Tongue (tissue), 3 donors: ENCODE measurements at places on chromosomes 12 and 14.

GRCh38 chr14:74804219-74804825 lies 41.2 kb downstream of the YLPM1 start:
- peak; percentile 18 for DNase-seq

DNA sequence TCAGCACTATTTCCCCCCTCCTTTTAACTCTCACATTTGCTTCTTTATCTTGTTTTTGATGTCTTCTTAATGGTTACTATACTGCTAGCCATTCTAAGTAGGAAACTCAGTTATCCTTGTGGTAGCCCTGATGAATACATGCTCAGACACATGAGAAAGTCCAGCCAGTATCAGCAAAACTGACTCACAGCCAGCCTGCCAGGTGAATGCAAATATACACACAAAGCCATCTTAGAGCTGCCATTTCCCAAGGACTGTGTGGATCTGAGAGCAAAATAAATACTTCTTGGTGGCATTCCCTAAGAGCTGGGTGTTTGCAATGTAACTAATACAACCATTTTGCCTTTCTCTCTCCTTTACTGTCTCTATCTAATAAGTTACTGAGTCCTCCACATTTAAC lies 455.2 kb downstream of the CCER1 start:
- no peak for DNase-seq

DNA sequence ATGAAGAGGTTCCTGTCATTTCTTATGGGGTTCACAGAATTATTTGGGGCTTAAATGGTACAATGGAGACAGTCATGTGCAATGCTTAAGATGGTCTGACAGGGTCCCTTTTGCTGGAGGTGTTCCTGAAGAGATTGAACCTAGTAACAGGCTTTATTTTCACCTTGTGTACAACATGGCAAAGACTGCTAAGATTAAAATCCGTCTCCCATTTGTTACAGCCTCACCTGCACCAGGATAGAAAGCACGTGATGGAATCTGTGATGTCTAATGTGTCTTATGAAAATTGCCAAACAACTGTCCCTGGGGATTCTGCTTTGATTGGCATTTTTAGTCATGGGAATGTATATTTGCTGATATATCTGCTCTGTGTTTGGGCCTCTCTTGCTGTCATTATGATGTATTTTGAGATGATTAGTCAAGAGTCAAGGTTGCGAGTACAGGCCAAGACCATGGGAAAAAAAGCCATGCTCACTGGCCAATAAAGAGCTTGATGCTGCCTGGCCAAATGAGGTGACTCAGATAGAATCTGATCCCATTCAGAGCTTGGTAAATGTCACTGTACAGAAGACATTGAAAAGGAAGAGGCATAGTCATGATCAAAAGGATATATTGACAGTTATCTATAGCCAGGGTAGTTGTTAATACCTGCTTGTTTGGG lies 96.1 kb downstream of the FLRT2 start:
- no peak for DNase-seq

DNA sequence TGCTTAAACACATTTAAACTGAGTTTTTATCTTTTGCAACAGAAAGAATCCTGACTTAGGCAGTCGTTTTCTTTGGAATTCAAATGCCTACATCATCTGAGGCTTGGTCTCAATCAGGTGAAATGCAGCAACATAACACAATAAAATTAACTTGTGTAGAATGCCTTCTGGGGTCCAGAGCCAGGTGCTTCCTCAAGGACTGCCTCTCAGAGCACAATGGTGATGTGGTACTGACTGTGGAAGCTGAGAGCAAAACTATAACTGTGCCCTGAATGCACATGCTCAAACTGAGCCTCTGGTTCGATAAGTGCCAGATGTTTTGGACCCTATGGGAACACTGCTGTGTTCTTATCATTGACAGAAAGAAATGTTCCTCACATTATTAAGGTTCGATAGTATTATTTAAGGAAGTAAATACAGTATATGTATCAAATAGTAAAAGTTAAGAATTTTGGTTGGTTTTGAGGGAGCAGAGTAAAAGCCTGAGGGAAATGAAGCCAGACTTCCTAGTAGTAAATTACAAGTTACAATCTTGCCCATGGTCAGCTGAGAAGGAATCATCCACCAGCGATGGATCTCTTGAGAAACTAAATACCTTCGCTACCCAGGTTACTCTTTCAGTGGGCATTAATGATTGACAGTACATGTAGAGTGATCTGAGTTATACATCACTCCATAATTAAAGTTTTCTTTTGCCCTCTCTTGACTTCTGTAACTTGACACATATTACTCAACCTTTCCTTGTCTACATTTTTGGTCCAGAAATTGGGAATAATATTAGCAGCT lies 122.9 kb upstream of the ATP2B1 start:
- DNase-seq, result no peak

DNA sequence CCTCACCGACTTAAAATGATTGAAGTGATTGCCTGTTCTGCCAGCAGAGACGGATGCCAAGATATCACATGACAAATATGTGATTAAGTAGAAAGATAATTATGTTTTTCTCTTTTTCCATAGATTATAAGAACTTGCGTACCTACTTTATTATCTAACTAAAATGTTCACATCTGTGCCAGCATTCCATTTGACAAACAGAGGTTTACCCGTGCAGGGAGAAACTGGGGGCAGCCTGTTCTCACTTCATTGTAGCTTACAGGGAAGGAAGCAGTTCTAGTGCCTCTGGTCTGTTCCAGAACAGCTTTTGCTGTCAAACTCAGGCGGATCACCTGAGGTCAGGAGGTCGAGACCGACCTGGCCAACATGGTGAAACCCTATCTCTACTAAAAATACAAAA lies 29.6 kb downstream of the CCDC62 start:
- no peak for DNase-seq

- DNase-seq, result peak; percentile 68
These were observed 424.8 kb downstream of the RAD51B start for GRCh38 chr14:68244262-68244980.

DNA sequence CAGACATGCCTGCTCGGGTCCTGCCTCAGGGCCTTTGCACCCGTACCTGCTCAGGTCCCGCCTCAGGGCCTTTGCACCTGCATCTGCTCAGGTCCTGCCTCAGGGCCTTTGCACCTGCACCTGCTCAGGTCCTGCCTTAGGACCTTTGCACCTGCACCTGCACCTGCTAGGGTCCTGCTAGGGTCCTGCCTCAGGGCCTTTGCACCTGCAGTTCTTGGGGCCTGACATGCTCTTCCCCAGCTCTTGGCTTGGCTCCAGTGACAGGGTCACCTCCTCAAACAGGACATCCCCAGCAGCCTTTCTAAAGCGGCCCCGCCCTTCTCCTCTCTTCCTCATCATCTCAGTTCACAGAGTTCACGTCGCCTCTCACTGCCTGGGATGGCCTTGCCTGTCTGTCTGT lies 54.9 kb upstream of the NCOR2 start:
- no peak for DNase-seq

DNA sequence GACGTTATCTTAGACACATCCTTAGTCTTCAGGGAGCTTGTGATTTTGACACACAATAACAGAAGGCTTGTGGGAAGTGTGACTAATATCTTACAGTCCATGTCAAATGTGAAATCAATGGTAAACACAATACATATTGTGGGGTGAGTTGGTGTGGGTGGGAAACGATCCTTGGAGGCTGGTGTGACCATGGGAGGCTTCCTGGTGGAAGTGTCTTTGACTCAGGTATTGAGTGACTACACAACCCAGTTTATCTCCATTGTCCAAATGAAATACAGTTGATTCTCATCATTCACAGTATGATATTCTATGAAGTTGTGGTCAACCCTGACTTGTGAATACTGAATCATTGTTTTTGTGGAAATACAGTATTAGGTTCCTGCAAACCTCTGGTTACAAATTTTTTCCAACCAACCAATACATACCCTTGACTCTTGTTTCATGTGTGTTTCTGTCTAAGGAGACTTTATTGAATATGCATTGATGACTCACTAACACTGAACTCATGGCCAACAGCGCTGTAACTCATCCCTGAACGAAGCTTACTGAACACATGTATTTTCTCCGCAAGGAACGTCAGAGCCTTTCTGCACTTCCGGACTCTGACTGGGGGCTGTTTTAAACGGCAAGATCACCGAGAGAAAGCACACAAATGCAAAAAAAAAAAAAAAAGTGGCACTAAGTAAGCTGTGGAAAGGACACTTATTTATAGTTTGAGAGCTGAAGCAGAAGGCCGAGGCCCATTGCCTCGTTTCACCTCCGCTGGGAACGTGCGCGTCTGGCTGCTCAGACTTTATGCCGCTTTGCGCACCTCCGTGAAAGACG lies 59.0 kb downstream of the CLMN start:
- DNase-seq, result peak; percentile 51

GRCh38 chr12:132272711-132273110 lies 56.7 kb downstream of the GALNT9 start:
- DNase-seq, result no peak

DNA sequence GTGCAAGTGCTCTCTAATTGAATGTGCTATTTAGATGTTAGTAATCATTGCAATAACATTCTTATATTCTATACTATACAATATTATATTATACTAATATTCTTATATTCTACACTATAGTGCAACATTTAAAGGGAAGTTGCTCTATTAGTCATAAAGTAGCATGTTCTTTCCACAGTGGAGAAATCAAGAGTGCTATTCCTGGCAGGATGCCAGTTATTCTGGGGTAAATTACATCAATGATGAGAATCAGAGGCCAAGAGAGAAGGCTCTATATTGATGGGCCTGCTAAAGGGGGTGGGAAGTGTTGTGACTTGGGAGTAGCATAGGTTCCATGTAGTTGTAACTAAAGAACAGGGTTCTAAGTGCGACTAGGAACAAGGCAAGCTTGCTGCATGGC lies 121.5 kb downstream of the SLC15A5 start:
- DNase-seq, result no peak

DNA sequence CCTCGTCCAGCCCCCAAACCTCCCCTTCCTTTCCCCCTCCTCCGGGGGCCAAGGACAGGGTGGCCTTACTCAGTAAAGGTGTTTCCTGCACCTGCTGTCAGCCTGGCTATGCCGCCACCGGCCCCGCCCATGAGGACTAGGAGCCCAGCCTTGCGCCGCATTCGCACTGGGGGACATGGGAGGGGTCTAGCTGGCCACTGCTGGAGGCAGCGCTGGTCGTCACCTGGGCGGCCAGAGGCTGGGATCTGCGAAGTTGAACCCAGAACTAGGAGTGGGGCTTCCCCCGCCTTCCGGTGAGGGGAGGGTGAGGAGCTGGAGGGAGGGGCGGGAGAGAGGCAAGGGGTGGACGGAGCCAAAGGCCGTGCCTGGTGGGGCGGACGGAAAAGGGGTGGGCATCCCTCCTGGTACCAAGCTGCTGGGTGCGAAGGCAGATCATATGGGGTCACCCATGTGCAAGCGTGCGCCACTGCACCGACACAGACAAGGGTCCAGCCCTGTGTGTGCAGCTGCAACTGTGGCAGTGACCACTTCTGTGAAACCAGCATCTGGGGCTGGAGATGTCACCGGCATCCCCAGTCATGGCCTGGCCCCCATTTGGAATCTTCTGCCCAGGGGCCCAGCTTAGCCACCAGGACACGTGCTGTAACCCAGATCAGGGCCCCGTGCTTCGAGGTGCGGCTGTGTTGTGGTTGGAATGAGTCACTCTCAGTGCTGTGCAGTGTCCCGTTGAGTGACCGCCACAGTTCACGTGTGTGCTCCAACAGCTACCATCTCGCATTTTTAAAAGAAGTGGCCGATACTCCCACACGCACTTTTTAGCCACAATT lies 8.5 kb downstream of the AMN start:
- no peak for DNase-seq

DNA sequence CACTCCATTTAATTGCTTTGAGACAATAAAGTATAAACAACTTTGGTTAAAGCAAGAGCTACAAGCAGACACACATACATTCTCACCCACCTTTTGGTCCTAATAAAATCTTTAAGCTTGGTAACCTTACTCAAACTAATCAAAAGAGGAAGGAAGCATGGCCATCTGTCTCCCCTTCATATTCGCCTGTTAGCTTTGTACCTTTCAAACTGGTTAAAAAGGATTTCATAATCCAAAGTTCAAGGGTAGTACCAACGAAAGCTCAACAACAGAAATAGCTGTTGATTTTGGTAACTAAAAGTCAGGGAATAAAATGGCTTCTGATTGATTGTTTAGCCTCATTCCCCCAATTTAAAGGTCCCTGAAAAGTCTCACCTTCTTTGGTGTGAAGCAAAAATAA lies 456.9 kb downstream of the BCAT1 start:
- DNase-seq, result no peak

- no peak for DNase-seq
These were observed 134.1 kb downstream of the FSCB start for GRCh38 chr14:44372807-44373489.

DNA sequence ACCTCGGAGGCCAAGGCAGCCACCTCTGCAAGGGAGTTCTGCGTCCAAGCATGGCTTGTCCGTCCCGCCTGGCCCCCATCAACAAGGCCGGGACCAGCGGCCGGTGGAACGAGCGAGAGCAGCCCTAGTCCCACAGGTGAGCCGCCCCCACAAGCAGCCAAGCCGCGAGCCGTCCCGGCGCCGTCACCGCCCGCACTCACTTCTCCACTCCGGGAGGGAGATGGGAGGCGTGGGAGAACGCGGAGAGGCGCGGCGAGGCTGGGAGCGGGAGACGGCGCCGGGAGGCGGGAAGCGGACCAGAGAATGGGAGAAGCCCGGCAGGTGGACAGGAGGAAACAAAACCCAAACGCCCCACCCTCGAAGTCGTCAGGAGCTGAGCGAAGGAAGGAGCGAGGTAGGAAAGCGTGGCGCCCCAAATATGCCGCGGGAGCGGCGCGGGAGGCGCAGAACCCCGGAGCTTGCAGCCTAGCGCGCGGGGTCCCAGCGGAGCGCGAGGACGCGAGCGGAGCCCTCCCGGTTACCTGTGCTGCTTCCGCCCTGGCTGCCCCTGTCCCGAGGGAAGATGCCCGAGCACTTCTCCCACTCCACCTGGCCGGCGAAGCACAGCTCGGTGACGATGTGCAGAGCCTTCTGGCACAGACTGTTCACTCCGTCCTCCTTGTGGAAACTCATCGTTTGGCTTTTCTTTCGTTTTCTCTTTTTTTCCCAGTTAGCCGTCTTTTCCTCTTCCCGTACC lies 600 bp downstream of the SYT10 start:
- DNase-seq, result no peak

- peak; percentile 73 for DNase-seq
These were observed 3.1 kb downstream of the SMOC1 start for GRCh38 chr14:69882116-69882864.

DNA sequence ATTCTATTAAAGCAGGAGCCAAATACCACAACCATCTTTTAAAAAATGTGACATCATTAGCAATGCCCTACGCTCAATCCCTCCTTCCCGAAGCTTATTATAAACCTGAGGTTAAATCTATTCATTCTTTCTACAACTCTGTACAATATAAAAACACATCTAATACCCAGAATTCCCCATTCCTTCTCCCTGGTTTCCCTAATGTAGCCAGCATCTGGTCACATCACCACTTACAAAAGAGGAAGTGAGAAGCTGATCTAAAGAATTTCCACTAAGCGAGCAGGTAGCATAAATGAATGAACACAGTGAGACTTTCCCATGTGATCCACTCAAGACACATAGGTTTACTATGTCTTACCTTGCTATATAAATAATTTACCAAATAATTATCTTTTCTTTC lies 90.4 kb downstream of the LRP6 start:
- DNase-seq, result no peak

DNA sequence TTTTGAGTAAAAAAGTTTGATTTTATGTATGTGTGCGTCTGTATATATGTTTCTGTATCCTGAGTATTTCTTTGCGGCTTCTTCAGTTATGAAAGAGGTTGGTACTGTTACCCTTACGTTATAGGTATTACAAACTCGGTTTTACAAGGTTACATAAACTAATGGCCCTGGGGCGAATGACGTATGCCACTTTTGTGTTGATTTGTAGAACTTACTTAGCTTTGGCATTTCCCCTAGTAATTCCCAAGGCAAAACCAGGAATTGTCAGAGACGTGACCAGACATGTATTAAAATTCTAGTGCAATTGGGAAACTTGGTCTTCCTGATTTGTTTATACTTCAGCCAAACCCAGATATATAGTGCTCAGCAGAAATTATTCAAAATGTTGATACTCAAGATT lies 93.3 kb downstream of the DUSP16 start:
- peak; percentile 44 for DNase-seq
